ENCODE measurements at places on chromosomes 5 and 9.

DNA sequence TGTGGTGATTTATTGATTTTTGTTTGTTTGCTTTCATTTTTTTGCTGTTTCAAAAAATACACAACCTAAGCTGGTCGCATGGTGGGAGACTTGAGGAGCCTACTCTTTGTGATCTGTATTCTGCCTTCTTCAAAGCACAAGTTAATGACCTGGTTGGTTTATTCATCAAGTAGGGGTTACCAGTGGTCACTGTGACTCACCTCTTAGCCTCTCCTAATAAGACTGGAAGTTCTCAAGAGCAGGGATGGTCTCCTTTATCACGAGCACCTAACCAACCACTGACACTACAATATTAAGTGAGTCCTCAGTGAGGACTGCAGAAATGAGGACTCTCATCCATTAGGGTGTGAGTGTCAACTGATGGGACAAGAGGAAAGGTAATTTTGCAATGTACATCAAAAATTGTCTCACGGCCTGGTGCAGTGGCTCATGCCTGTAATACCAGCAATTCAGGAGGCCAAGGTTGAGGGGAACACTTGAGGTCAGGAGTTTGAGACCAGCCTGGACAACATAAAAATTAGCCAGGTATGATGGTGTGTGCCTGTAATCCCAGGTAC is 13.6 kb upstream of the MTMR12 start:
- DNase-seq: no peak

DNA sequence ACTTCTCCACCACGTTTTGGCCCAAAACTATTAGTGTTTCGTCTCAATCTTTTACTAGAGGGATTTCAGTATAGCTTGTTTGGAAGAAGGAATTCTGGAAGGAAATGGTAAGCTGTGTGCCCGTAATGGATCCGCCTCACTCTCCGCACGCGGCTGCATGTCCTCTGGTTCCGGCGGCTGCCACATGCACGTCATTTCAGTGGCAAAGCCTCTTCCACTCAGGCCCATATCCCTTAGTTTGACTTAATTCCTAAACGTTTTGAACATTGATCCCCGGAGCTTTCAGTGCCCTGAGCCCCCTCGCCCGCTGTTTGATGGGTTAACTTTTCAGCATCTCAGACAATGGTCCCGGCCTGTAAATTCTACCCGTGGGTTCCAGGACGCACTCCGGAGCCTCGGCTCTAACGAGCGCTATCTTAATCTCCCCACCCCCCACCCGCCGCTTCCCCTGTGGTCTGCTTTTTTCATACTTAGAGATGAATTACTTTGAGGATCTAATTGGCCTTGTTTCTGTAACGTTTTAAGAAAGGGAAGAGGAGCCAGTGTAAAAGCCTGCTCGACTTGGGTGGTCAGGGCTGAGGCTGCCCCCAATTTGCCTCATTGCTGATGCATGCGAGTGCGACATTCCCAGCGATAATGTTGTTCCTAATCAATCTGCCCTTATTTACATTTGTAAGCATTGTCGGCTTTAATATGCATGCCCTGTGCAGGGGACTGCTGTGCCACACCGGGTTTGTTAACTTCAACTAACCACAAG is 4.6 kb downstream of the PTCH1 start:
- no peak for DNase-seq

DNA sequence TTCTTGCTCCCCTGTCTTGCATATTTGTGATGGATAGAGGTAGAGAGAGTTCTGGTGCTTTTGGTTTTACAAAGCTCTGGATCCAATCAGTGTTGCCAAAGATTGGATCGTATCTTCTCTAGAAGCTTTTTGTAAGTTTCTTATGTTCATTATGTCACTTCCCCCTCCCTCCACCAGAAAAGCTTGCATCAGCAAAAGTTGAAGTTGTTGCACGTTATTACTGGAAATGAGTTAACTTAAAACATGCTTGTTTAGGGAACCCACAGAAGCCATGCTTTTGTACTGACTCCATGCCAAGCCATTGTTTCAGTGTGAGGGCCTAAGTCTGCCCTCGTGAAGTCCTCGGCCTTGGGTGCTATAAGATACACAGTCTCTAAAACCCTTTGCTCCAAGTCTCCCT is 186.5 kb downstream of the ERCC6L2 start:
- DNase-seq: no peak

DNA sequence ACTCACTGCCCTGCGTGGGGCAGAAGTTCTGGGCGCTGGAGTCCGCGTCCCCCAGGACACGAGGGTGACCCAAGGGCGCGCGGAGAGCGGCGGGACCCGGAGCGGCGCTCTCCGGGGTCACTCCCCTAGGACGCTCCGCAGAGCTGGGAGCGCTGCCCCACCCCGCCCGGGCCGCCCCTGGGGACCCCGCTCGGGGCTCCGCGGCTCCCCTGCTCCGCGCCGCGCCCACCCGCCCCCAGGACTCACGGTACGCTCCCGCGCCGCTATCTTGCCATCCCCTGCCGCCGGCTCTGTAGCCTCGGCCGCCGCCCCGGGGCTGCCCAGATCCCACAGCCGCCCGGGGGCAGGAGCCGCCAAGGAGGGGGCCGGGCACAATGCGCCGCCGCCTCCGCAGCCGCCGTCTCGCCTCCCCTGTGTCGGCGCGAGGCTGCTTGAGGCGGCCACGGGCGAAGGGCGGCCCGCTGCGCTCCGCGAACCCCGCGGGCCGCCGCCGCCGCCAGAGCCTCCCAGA is 303 bp downstream of the LIFR start:
- DNase-seq: no peak

GRCh38 chr9:130219661-130220096 is 45.9 kb upstream of the HMCN2 start:
- no peak for DNase-seq

DNA sequence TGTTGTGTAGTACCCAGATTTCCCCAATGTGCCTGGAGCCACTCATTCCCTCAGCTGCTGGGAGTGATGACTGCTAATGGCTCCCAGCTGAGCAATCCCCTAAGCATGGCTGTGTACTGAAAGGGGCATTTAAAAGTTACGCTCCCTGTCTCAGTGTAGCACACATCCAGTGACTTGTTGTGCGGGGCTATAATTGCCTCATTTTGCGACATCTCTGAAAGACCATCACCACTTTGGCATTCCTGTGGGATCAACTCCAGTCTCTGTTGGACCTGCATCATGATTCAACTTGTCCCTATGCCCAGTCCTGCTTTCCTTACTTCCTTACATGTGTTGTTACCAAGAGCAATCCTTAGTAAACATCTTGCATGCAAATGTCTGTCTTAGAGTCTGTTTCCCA is 201.2 kb upstream of the MPDZ start:
- no peak for DNase-seq

GRCh38 chr9:29945012-29945411 is 2371.7 kb upstream of the C9orf72 start:
- no peak for DNase-seq

DNA sequence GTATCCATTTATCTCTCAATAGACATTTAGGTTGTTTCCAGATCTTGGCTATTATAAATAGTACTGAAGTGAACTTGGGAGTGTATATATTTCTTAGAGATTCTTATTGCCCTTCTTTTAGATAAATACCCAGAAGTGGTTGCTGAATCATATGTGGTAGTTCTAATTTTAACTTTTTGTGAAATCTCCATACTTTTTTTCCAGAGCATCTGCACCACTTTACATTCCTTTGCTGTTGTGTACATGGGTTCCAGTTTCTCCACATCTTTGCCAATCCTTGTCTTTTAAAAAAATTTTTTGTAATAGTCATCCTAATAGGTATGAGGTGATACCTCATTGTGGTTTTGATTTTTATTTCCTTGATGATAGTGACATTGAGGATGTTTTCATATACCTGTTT is 303.7 kb downstream of the CCDC171 start:
- no peak for DNase-seq

DNA sequence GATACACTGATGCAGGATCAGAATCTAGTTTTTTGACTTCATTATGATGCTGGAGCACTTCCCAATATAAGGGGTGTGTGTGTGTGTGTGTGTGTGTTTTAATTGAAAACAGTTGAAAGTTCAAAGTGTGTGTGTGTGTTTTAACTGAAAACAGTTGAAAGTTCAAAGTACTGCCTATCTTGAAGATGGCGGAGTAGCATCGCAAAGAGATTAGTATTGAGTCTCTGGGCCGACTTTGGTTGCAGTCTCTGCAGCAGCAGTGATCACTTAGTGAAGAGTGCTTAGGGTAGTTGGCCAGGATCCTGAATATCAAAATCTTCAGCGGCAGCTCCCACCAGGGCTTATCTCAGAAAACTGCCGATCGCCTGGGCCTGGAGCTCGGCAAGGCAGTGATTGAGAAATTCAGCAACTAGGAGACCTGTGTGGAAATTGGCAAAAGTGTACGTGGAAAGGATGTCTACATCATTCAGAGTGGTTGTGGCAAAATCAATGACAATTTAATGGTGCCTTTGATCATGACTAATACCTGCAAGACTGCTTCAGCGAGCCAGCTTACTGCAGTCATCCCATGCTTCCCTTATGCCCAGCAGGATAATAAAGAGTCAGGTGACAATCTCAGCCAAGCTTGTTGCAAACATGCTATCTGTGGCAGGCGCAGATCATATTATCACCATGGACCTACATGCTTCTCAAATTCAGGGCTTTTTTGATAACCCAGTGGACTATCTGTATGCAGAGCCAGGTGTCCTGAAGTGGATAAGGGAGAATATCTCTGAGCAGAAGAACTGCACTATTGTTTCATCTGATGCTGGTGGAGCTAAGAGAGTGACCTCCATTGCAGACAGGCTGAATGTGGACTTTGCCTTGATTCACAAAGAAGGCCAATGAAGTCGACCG is 7.3 kb upstream of the SCAI start:
- no peak for DNase-seq

DNA sequence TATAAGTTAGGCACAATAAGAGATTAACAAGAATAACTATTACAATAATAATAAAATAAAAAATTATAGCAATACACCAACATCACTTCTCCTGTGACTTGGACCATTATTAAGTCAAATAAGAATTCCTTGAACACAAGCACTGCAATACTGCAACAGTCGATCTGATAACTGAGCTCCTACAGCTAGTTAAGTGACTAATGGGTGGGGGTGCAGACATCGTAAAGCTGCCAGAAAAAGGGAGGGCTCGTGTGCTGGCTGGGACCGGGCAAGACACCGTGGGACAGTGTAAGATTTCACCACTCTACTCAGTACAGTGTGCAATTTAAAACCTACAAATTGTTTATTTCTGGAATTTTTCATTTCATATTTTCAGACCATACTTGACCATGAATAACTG is 78.8 kb downstream of the SNX24 start:
- no peak for DNase-seq

DNA sequence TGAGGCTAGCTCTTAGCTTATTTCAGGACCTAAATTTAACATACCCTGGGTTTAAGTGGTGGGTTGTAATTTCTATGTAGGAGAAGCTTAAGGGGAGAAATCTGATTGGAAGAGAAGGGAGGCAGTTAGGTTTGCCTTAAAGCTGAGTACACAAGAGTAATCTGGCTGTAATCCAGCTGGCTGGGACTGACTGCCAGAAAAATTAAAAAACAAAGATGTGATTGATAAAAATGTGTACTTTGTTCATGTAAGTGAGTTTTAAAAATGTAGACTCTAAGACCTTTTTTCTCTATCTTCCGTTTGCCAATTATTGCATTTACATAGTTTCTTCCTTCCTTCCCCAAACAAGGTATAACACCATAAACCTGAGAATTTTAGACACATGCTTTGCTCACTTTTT is 17.5 kb upstream of the MSMP start:
- no peak for DNase-seq

GRCh38 chr5:137842296-137842695 is 25.4 kb upstream of the MYOT start:
- DNase-seq: no peak

DNA sequence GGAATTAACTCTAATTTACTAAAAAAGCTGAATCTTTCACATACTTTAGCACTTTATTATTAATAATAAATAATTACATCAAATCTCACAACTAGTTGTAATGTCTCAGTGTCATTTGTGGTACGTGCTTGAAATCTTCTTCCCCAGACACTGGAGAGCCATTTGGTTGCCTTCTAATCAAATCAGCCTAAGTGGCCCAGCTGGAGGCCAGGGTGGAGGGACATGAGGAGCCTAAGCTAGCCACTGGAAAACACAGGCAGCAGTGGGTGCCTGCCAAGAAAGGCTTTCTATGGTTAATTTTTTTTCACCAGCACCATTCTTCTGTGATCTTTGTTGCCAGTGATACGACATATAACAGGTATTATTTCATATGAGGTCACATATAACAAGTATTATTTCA is 117.0 kb downstream of the ERCC6L2 start:
- DNase-seq: no peak

- no peak for DNase-seq
These were observed 241.4 kb downstream of the DRD1 start for GRCh38 chr5:175202463-175203068.

DNA sequence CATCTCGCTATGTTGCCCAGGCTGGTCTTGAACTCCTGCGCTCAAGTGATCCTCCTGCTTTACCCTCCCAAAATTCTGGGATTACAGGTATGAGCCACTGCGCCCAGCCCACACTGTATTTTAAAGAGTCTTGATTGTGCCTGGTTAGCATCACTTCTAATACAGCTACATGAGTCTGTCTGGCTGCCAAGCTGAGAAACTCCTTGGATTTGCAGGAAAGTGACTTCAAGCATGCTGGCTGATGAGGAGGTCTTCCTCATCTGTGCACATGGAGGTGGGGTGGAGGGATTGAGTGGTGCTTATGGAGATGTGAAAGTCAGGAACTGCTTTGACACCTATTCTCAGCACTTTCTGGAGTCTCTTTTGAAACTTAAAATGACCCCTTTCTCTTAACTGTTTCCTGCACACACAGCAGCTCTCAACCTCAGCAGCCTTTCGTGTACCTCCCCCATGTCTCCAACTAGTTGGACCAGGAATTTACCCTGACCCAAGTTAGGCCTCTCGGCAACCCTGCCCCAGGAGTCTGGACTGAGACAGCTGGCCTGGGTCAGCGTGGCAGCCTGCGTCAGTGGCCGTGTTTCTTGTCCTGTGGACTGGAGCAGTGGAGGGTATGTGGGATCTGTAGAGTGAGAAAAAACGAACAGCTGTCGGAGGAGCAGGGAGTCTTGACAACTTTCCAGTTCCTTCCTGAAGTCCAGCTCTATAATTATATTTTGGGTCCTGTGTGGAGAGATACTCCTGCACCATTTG is 72.5 kb downstream of the ACER2 start:
- no peak for DNase-seq

- DNase-seq: no peak
These were observed 1.2 kb upstream of the NELFB start for GRCh38 chr9:137253717-137254623.

DNA sequence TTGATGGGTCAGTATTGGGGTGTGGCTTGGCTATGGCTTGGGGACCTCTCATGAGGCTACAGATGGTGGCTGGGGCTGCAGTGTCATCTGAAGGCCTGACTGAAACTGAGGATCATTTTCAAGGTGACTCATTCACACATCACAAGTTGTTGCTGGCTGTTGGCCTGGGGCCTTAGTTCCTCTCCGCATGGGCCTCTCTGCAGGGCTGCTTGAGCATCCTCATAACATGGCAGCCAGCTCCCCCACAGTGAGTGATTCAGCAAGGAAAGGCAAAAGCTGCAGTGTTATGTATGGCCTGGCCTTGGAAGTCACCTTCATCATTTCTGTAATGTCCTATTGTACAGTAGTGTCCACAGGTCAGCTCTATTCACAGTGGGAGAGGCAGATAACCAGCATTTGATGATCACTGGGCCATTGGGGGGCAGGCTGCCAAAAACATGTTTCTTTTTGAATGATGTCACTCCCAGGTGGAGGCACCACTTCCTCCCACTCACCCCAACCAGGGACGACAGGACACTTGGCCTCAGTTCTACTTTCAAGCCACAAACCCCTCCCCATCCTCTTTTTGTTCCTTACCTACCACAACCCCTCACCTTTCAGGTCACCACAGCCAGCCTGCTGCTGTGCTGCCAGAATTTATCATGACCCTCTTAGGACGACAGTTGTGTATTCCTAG is 14.4 kb downstream of the FGD3 start:
- no peak for DNase-seq

GRCh38 chr9:37385286-37385685 is 37.2 kb upstream of the GRHPR start:
- DNase-seq: no peak
